ENCODE measurements at places on chromosomes 4 and X.

- peak; percentile 49 for DNase-seq
Observed at GRCh38 chr4:37453281-37453998, 208.9 kb downstream of the NWD2 start.

- no peak for DNase-seq
Observed at GRCh38 chr4:128603081-128603480, 206.4 kb upstream of the JADE1 start.

DNA sequence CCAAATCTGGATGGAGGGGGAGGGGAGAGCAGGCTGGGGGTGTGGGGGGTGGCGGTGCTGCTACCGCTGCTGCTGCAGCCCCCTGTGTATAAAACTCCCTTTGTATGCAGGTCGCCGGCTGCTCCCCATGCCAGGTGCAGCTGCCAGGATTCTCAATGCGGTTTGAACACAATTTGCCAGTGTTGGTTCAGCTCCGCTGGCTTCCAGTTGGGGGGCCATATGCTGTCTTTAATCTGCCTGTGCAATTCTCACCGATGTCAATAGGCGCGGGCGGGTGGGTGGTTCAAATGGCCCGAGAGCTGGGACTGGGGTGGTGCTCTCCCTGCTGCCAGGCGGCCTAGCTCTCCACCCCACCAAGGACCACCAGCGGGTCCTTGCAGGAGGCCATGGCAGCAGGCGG, 257.6 kb downstream of the BCOR start:
- no peak for DNase-seq

DNA sequence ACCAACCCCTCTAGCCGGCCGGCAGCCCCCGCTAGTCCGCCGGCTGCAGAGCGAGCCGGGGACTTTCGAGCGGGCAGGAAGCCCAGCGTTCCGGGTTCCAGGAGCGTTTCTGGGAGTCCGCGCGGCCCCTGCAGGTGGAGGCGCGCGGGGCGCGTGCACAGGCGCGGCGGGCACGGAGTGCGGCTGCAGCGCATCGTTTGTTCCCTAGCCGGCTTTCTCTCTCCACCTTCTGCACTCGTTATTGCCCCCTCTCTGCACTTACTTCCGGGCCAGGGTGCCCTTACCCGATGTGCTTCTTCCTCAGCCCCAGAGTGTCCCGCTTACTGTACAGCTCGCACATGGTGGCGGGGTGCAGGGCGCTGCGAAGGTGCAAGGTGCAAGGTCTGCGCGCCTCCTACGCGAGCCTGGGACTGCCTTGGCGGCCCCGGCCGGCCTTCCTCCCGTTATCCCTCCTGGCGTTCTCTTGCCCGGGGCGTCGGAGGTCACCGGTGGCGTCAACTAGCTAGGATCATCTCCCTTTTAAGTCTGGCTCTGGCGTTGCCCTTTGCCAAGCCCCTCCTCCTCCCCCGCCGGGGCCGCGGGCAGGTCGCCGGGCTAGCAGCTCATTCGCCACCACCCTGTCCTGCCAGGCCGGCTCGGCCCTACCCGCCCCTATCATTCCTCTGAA, at the start of gene ETNPPL:
TSS of gene ETNPPL (minus strand) at position 495 of the 667 bp plus-strand sequence. CDS start at position 340, 155 bp downstream.
- DNase-seq, result peak; percentile 30

DNA sequence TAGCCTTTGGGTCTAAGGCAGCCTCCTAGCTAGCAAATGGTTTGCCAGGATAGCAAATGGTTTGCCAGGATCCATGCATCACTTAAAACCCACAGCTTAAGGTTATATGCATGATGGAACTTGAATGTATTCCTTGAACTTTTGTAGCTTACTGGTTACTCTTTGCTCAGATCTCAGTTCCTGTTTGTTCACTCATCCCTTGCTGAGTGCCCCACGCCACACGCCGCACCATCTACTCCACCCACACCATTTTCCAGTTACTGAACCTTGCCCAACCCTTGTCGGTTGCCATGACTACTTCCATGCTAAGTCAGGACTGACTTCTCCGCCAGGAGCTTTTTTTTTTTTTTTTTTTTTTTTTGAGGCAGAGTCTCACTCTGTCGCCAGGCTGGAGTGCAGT, 29.5 kb upstream of the XIAP start:
- DNase-seq, result no peak

GRCh38 chr4:84937381-84937977, 29.0 kb downstream of the WDFY3 start:
- no peak for DNase-seq

GRCh38 chrX:75273483-75273882, 402 bp upstream of the UPRT start:
- DNase-seq, result peak; percentile 2

DNA sequence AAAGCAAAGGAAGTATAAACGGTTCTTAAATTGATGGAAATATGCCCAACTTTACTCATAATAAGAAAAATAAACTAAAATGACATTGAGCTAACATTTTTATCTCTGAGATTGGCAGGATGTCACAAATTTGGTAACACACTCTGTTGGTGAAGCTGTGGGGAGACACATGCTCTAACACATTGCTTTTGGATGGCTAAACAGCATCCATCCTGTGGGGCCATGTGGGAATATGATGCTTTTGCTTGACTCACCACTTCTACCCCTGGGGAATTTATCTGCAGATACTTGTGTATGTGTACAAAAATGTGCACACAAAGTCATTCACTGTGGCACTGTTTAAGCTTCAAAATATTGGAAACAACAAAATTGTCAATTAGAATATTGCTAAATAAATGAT, 100.2 kb downstream of the ANAPC4 start:
- DNase-seq, result no peak

DNA sequence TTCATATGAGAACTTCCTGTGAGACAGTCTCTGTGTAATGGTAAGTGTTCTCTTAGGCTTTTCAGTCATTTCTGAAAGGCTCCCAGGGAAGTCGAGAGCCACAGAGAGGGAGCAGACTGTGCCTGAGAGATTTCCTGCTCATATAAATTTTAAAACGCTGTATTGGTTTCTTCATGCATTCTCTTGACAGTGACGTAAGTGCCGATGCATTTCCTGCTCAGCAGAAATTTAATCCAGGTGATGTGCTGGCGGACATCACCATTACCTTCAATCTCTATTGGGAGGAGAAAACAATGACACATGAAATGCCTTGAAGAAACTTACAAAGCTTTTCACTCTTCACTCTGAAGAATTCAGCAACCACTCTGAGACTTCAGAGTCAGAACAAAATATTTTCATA, 383.6 kb downstream of the BMPR1B start:
- DNase-seq, result no peak

GRCh38 chr4:6109842-6110560, 90.3 kb downstream of the JAKMIP1 start:
- DNase-seq, result no peak

- no peak for DNase-seq
Observed at GRCh38 chrX:56882581-56882980, 112.8 kb downstream of the SPIN3 start.

DNA sequence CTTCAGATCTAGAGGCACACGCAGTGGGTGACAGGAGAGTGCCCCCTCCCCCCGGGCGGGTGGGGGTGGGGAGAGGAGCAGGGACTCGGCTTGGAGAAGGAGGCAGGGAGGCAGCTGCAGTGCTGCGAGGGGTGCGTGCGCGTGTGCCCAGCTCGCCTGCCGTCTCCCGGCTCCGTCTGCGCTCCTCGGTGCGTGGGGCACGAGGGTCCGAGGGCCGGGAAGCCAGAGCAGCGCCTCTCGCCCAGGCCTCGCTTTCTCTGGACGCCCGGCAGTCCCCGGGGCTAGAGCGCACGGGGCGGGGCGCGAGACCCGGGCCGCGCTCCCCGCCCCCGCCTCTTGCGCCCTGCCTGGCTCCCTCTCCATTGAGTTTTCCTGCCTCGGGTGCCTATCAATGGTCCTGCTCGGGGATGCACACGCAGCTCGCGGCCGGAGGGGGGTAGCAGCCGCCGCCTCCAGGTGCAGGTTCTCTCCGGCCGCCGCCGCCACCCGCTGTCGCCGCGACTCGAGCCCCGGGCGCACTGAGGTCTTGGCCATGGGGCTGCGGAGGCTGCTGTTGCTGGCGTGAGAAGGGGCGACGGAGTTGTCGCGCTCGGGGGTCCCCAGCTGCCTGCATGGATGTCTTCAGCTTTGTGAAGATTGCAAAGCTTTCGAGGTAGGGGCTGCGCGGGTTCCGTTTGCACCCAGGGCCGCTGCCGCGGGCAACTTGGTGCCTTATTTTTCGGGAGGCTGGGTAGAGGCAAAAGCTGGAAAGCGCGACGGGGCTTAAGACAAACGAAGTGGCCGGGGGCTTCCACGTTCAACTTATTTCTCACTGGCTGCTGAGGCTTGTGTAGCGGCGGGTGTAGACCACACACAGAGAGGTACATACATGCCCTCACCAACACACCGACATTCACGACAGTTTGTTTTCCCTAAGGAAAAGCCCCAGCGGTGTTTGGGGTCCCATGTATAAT, at the start of gene FRMPD4:
TSS of gene FRMPD4 (plus strand) at position 113 of the 953 bp plus-strand sequence. CDS start at position 612, 499 bp downstream.
- DNase-seq, result peak; percentile 67

DNA sequence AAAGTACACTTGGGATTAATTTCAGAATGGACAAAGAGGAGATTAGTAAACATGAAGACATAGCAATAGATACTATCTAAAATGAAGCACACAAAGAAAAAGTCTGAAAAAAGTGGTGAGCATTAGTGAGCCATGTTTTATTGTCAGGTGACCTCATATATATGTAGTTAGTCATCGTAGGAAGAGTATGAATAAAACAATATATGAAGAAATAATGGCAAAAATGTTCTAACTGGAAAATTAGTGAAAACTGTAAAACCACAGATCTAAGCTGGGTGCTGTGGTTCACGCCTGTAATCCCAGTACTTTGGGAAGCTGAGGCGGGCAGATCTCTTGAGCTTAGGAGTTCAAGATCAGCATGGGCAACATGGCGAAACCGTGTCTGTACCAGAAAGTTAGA, 67.9 kb downstream of the RBPJ start:
- DNase-seq, result no peak
